ENCODE measurements at places on chromosomes 2 and 18. TPM values are rescaled to one million over a fixed set of nuclear protein-coding genes. Genes with fewer than 3 reads are reported as not detected.

- no peaks in the 10 kb centered on the region for H3K36me3 ChIP-seq
- no peak overlapping the region for H3K4me3 ChIP-seq
- H3K27ac ChIP-seq: no peak overlapping the region
- no peaks in the 10 kb centered on the region for H3K4me1 ChIP-seq
These were observed 68.2 kb upstream of the CXCR4 start for GRCh38 chr2:136185981-136186776.

MORN2 gene
- total RNA-seq: 39.0 TPM

- DNase-seq: no peak
- no peak overlapping the region for H3K4me3 ChIP-seq
- no peak overlapping the region for H3K27ac ChIP-seq
- H3K36me3 ChIP-seq: no peaks in the 10 kb centered on the region
- H3K4me1 ChIP-seq: no peaks in the 10 kb centered on the region
These were observed 392.1 kb downstream of the PTH2R start for GRCh38 chr2:208798698-208799097.

DNA sequence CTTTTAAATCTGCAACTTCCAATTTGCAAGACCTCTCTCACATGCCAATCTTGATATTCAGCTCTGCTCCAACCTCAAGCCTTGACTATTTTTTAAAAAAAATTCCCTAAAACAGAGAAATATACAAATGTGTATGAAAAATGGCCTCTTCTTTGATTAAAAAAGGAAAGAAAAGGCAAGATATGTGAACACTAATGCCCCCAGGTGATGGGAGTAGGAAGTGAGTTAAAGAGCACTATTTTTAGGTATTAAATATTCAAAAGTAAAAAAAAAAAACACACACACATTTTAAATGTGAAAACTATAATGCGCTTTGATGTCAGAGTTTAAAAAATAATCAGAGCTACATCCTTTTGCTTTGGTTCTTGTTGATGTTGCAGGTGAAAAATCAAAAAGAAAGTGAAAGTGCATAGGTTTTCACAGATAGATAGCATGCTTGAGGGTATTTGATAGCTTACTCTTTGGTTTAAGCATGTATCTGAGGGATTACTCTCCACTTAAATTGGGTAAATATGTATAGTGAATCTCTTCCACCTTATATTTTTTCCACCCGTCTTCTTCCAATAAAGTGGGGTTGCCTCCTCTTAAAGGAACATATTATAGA, 406.0 kb upstream of the POU3F3 start:
- no peak overlapping the region for H3K27ac ChIP-seq
- no peak for DNase-seq
- H3K36me3 ChIP-seq: no peaks in the 10 kb centered on the region
- no peak overlapping the region for H3K4me3 ChIP-seq
- H3K27me3 ChIP-seq: no peaks in the 10 kb centered on the region
- H3K4me1 ChIP-seq: no peaks in the 10 kb centered on the region

ZNF892 gene
- total RNA-seq: 10.5 TPM

GRCh38 chr18:26531605-26532298, 16.6 kb downstream of the KCTD1 start:
- H3K4me1 ChIP-seq: no peaks in the 10 kb centered on the region
- H3K27me3 ChIP-seq: no peaks in the 10 kb centered on the region
- H3K4me3 ChIP-seq: no peak overlapping the region
- H3K27ac ChIP-seq: no peak overlapping the region

DNA sequence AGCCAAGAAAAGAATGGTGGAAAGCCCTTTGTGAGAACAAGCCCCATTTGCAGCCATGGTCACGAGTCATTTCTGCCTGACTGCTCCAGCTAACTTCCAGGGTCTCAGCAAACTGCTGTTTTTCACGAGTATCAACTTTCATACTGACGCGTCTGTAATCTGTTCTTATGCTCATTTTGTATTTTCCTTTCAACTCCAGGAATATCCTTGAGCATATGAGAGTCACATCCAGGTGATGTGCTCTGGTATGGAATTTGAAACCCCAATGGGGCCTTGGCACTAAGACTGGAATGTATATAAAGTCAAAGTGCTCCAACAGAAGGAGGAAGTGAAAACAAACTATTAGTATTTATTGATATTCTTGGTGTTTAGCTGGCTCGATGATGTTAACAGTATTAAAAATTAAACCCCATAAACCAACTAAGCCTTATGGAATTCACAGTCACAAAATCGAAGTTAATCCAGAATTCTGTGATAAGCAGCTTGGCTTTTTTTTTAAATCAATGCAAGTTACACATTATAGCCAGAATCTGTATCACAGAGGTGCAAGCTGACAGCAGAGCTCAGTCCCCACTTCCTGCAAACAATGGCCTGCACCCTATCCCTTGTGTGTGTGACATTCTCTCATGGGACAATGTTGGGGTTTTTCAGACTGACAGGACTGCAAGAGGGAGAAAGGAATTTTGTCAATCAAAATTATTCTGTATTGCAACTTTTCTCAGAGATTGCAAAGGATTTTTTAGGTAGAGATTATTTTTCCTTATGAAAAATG, 26.1 kb downstream of the SLC14A1 start:
- no peaks in the 10 kb centered on the region for H3K27me3 ChIP-seq
- no peaks in the 10 kb centered on the region for H3K36me3 ChIP-seq
- no peak overlapping the region for H3K4me3 ChIP-seq
- no peaks in the 10 kb centered on the region for H3K4me1 ChIP-seq
- DNase-seq: no peak
- no peak overlapping the region for H3K27ac ChIP-seq

DNA sequence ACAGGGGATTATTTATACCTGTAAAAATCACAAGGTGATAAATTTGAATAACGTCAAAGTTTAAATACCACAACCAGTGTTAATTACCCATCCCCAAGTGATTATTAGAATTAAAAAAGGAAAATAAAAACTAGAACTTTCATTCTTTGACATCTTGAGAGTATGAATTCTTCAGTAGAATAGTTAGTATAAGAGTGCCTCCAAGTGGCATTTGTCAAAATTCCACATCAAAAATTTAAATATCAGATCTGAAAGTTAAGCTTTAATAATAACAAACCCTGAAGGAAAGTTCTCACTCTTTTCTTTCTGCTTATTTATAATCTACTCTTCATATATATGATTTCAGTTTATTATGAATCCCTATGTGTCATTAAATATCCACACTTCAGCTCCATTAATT, 273.7 kb upstream of the KYNU start:
- H3K27ac ChIP-seq: no peak overlapping the region
- no peaks in the 10 kb centered on the region for H3K36me3 ChIP-seq
- DNase-seq: no peak

MTIF2 gene
- total RNA-seq: 26.1 TPM

DNA sequence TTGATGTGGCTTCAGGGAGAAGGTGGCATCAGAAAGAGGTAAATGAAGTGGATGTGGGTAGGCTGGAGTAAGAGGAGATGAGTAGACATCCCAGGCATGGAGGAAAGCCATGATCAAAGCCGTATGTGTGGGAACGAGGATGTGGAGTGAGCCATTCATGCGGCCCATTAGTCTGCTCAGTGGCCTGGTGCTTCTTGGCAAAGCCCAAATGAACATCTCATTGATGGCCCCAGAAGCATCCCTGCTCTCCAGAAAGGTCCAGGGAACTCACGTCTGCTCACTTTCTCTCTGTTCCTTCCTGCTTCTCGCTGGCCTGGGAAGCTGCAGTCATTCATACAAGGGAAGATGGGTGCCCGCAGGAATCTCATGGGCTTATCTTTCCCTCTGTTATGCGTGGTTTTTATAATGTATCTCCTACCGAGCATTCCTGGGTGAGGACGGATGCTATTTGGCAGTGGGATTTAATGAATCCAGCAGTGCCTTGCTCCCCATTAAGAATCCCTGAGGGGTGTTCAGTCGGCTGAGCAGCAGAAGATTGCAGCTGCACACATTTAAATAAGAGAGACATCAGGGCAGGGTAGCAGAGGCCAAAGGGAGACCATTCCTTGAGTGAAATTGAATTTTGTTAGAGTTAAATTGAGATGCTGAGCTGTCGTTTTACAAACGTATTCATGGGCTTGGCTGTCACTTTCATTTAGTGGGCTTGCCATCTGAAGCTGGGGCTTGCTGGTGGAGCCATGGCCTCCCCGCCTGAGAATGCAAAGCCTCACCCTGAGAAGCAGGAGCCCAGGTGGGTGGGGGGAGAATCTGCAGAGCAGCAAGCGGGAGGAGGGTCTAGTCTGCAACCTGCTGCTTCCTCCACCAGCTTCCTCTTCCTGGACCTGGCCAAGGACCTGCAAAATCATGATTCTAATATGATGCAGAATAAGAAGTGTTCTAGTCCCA, 64.5 kb downstream of the LYPD1 start:
- peaks cover 6% of the 10 kb centered on the region for H3K4me1 ChIP-seq
- no peaks in the 10 kb centered on the region for H3K27me3 ChIP-seq
- no peak overlapping the region for H3K27ac ChIP-seq
- no peaks in the 10 kb centered on the region for H3K36me3 ChIP-seq
- H3K4me3 ChIP-seq: no peak overlapping the region

DNA sequence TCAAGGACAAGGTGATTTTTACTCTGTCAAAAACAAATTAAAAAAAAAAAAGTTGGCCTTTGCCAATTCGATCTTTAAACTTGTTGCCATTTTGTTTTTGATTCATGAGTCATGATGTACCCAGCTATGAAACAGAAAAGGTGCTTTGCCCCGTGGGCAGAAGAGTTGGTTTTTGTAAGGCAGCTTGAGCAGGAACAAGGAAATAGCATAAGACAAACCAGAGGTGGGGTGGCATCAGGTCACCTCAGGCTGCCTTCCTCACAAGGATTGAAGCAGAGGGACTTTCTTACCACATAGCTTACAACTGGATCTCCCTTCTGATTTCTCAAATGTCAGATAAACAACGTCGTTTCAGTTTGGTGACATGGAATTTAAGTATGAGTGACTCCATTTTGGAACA, 123.8 kb downstream of the ARL4C start:
- H3K4me3 ChIP-seq: no peak overlapping the region
- DNase-seq: no peak
- no peaks in the 10 kb centered on the region for H3K27me3 ChIP-seq
- H3K4me1 ChIP-seq: peaks cover 3% of the 10 kb centered on the region
- H3K36me3 ChIP-seq: no peaks in the 10 kb centered on the region

- no peaks in the 10 kb centered on the region for H3K27me3 ChIP-seq
- no peak overlapping the region for H3K4me3 ChIP-seq
- no peak overlapping the region for H3K27ac ChIP-seq
- DNase-seq: no peak
- H3K36me3 ChIP-seq: no peaks in the 10 kb centered on the region
These were observed 39.0 kb downstream of the FBXO48 start for GRCh38 chr2:68428126-68428525.

DPP4 gene
- total RNA-seq: 3.4 TPM

RAB27B gene
- 0.44 TPM for total RNA-seq

- H3K4me1 ChIP-seq: no peaks in the 10 kb centered on the region
- no peaks in the 10 kb centered on the region for H3K36me3 ChIP-seq
These were observed 166.6 kb downstream of the ACTR3 start for GRCh38 chr2:114056294-114057143.
